H4 (cell line): ENCODE measurements at places on chromosomes 7 and 10.

- no peak for DNase-seq
Measured at GRCh38 chr10:101415884-101416283, 61.9 kb downstream of the BTRC start.

DNA sequence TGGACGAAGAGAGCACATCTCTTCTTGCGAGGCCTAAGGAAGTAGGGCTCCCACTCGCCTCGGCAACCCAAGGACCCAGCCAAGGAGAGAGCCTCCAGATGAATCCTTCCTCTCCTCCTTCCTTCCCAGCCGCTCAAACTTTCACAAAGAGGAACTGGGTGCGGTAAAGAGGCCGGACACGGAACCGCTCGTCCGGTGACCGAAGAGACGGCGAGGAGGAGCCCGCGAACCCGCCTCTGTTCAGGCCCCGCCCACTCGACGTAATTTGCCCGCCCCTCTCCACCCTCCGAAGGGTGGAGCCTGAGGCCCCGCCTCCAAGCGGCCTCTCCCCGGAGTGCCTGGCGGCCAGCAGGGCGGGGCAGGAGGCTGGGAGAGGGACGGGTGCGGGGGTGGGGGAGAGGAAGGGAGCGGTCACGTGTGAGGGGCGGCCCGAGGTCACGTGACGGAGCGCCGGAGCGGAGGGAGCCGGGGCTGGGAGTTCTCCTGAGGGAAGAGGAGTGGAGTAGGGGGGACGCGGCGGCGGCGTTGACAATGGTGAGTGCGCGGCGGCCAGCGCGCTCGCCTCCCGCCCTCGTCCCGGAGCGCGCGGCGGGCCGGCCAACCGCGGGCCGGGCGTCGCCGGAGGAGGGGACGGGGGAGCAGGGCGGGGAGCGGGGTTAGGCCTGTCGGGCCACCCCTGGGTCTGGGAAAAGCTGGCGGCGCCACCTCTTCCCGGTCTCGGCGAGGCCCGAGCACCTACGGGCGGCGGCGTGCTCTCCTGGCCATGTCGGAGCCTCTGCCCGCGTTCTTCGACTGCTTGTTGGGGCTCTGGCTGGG lies at the start of gene VPS26A:
TSS of gene VPS26A (plus strand) at position 432 of the 816 bp plus-strand sequence. CDS start at position 532, 100 bp downstream.
- DNase-seq = peak; percentile 96

DNA sequence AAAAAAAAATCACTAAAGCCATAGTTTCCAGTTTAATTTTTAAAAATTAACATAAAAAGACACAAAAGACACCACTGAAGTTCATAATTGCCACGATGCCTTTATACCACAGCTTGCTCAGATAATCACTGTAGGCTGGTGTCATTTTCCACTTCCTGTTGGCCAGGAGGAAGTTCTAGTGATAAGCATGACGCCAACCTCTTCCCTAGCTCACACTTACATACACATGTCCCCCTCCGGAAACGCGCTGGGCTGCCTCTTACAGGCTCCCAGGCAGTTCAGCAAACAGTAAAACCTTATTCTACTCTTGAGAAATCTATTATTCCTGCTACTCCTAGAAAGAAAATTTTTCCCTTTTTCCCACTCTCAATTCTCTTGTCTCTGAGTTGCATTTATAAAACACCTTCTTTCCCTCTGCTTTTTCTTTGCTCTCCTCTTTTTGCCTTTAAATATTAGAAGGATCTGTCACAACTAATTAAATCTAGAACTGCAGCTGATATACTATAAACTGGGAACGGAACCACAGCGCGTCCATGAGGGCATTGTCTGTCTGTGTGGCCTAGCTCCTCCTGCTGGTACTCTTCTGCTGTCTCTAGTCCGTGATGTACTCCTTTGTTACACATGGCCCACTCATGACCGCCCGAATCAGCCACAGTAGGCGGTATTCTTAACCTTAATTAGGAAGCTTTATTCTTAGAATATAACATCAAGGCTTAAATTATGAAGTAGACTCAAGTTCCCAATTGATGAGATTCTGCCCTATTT lies 664.9 kb downstream of the CNTNAP2 start:
- DNase-seq = peak; percentile 49

DNA sequence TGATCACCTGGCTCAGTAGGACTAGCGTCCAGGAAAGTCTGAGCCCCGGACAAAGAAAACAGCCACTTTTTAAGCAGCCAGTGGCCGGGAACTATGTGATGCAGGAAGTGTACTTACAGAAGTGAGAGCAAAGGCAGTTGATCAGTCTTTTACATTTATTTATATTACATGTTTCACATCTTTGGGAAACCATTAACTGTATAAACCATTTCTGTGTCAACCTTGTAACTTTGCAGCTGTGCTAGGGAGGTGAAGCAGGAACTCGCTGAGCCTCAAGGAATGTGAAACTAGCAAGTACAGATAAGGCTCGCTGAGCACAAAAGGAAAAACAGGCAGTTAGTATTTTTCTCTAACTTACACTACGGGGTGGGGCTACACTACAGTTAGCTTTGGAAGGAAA lies 39.9 kb upstream of the HECW1 start:
- no peak for DNase-seq

DNA sequence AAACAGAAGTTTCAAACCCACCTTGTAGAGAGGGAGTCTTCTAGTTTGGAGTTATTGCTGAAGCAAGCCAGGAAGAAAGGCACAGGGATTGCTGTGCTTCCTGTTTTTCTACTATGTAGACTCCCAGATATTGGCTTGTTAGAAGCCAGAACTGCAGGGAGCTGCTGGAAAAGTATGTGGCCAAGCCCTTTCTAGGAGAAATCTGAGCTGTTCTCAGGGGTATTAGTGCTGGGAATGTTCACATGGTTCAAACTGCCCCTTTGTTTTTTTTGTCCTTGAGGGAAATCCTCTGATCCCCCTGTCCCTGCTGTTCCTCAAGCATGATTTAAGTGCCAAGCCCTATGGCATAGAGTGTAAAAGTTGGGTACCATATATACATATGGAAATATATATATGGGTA lies 184.0 kb downstream of the CCDC7 start:
- no peak for DNase-seq
